ENCODE measurements at places on chromosomes 2 and 18.

DNA sequence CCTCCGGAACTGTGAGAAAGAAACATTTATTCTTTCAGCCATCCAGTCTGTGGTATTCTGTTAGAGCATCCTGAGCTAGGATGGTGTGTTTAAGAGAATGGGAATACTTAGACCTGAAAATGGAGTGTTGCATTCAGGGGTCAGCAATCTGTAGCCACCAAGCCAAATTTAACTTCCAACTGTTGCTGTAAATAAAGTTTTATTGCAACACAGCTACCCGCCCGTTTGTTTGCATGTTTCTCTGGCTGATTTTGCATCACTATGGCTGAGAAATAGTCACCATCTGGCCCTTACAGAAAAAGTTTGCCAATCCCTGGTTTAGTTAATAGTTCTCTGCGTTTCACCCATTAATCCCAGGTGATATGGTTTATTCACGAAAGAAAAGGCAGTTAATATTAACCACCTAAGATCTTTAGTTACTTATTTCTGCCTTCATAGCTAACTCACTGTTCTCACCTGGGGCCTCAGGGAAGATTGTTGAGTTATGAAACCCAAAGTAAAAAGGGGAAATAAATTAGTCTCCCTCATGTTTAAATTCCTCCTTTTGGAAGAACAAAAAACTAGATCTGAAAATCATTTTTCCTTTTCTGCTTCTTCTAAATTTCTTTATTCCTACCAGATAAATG, 9.5 kb upstream of the CYS1 start:
- DNase-seq, result no peak

GRCh38 chr18:68354176-68354575, 360.7 kb downstream of the TMX3 start:
- DNase-seq, result peak; percentile 7

- no peak for DNase-seq
Measured at GRCh38 chr2:226906163-226906693, 70.4 kb downstream of the RHBDD1 start.

- DNase-seq, result no peak
Measured at GRCh38 chr18:42458226-42458625, 503.2 kb downstream of the PIK3C3 start.

DNA sequence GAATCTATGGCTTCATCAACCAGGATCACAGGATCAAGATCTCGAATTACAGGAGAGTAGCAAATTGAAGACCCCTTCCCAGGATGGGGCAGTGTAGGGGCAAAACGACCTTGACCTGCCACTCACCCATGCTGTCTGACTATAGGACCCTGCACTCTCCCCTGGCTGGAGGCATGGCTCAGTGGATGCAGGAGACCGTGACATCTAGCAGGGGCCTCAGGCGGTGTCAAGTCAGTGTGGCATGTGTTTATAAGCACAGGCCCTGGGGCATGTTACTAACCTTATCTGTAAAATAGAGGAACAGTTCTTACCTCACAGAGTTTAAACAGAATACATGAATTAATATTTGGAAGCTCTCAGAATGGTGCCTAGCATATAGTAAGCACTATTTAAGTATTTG, 3.5 kb downstream of the HAAO start:
- no peak for DNase-seq

- DNase-seq, result peak; percentile 77
Measured at GRCh38 chr2:45009928-45010701, 863 bp upstream of the SIX2 start.

GRCh38 chr2:102977426-102978090, 215.7 kb downstream of the TMEM182 start:
- DNase-seq, result no peak

DNA sequence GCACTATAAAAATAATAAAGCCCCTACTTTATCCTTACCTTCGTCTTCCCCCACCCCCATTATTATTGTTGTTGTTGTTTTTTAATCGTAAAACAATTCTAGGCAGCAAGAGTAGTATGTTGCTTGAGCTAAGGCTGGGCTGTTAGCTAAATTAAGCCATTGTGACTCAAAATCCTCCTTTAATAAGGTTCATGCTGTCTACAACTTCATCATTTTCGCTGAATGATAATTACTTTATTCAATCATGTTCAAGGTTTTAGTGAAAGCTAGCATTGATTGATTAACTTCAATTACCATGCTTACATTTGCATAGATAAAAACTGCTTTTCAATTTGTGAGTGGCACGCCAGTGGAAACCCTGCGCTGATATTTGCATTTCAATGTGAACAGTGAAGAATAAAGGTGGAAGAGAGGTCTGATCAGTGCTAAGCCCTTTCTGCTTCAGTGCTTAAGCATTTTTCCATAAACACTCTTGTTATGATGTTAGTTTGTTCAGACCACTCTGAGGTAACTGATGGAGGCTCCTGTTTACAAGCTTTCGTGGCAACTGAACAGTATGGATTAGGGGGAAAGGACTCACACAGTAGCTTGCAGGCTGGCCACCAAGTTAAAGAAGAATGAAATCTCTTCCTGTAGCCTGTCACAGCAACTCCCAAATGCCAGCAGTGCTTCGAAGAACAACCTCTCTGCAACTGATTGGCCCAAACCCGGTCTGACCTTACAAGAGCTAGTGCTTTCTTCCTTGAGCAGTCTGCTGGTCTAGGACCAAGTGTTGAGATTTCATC, 156.8 kb downstream of the GPD2 start:
- no peak for DNase-seq

GRCh38 chr2:221552291-221552690, 19.8 kb downstream of the EPHA4 start:
- DNase-seq, result no peak

- DNase-seq, result peak; percentile 57
Measured at GRCh38 chr18:36993068-36993467, 164.1 kb downstream of the KIAA1328 start.

DNA sequence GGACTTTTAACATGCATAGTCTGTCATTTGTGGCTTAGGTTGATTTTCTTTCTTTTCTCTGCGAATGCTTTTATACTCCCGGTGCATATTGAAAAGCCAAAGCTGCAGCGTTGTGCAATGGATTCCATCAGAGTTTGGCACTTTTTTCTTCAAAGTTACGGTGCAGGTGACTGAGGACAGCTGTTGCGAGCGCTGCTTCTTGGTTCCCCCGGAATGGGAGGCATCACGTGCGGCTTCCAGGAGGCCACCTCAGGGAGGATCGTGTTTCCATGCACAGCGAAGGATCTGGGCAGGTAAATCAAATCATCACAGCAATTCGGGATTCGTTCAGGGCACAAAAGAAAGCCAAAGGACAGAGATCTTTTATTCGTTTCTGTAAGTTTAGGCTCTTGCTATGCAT, 109.6 kb upstream of the ALKAL2 start:
- no peak for DNase-seq

DNA sequence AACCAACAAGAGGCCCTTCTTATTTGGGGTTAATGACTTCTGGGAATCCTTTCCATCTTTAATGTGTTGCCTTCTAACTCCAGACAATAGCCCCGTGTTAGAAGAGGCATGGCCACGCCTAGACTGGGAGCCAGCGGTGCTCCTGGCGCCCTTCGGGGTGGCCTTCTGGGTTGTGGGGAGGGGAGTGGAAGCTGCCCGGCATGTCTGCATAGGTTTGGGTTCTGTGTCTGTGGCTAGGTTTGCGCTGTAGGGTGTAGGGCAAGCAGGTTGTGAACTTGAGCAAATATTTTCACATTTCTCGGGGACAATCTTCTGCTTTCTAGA, 40.4 kb downstream of the CELF4 start:
- no peak for DNase-seq

GRCh38 chr2:159968279-159968900, 94.0 kb downstream of the PLA2R1 start:
- peak; percentile 39 for DNase-seq

- no peak for DNase-seq
Measured at GRCh38 chr2:159608108-159608507, 8.2 kb downstream of the BAZ2B start.

- DNase-seq, result peak; percentile 82
Measured at GRCh38 chr18:2325308-2325849, 245.9 kb downstream of the METTL4 start.

DNA sequence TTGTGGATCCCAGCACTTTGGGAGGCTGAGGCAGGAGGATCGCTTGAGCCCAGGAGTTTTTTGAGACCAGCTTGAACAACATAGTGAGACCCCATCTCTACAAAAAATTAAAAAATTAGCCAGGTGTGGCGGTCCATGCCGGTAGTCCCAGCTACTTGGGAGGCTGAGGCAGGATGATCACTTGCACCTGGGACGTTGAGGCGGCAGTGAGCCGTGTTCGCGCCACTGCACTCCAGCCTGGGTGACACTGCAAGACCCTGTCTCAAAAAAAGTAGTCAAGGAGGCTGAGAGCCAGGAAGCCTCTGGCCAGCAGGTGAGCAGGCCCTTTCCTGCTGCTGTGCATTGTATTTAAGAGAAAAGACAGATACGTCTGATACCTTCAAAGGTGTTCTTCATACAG, 11.1 kb upstream of the PROC start:
- no peak for DNase-seq

DNA sequence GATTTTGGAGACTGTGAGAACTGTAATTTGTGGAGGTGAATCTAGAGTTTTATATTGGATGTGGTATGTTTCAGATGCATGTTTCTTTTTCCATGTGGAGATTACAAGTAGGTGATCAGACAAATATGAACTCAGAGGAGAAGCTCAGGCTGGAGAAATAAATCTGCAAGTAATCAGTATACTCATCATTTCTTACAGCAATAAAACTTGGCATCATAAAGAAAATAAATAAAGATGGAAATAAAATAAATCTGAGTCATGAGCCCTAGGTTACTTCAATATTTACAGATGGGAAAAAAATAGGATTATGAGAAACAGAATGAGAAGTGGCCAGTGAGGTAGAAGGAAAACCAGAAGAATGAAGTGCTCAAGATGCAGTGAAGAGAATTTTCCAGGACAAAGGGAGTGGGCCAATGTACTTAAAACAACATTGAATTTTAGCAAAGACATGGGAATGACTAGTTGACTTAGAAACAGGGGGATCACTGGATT, 453.8 kb downstream of the DSC3 start:
- no peak for DNase-seq

GRCh38 chr2:19362755-19363473, 4.5 kb upstream of the OSR1 start:
- DNase-seq, result peak; percentile 92

DNA sequence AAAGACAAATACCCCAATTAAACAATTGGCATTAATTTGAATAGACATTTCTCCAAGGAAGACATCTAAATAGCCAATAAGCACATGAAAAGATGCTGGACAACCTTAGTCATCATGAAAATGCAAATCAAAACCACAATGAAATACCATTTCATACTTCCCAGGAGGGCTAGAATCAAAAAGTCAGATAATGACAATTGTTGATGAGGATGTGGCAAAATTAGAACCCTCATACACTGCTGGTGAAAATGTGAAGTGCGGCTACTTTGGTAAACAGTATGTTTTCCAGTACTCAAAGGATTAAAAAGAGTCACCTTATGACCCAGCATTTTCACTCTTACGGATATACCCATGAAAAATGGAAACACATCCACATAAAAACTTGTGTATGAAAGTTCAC, 91.6 kb downstream of the FIGN start:
- no peak for DNase-seq

GRCh38 chr2:234751275-234751973, 200.4 kb upstream of the SH3BP4 start:
- peak; percentile 22 for DNase-seq

- no peak for DNase-seq
Measured at GRCh38 chr18:27636576-27637085, 451.5 kb upstream of the CHST9 start.

All from fibroblast of lung (primary cell).